Hippocampal formation (tissue), 2 donors: ENCODE measurements at places on chromosomes 1 and 21.

DNA sequence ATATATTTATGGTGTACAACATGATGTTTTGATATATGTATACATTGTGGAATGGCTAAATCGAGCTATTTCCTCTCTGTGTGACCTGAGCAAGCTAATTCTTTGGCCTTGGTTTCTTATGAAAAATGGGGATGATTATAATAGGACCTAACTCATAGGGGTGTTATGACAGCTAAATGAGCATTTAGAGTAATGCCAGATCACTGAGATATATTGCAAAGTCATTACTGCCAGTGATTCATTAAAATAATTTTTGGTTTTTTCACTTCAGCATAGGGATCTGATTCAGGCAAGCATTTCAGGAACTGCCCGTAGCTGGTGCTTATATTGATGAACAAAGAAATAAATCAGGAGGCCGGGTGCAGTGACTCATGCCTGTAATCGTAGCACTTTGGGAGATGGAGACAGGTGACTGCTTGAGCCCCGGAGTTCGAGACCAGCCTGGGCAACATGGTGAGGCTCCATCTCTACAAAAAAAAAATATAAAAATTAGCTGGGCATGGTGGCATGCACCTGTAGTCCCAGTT is 30.7 kb downstream of the DAB1 start:
- DNase-seq = no peak

DNA sequence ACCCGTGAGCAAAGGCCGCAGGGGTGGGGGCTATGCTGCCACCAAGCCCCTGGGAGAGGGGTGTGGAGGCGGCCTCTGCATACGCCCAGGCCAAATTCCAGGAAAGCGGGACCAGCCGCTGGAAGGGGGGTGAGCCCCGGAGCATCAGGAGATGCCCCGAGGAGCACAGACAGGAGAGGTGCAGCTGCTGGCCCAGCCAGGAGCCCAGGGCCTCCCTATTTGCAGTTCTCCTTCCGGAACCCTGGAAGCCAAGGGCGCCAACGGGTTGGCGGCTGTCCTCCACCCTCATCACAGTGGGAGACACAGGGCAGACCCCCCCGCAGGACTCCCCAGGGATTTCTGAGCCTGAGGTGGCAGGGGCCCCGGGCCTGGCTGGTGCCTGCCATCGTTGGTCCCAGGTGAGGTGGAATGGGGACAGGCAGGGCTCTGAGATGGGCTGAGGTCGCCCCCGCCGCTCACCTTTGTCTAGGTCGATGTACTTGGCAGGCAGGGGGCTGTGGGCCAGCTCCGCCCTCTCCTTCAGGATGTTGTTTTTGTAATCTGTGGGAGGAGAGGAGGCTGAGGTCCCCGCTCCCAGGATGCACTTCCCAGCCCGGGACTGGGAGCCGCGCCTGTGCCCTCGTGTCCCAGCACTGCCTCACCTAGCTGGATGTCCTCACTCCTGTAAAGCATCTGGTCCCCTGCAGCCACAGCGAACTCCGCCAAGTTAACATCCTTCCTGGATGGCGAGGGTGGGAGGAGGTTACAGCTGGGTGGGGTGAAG is 4.4 kb upstream of the DVL1 start:
- no peak for DNase-seq

DNA sequence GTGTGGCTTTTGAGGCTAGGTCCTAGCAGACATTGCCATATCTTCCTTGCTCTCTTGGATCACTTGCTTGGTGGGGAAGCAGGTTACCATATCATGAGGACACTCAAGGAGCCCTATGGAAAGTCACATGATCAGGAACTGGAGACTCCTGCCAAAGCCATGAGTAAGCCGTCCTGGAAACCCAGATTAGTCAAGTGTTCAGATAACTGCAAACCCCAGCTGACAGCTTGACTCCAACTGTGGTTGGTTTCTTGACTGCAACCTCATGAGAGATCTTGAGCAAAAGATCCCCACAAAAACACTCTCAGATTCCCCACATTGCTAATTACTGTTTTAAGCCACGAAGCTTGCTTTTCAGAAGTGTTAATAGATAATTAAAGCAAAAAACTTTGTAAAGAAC is 58.6 kb downstream of the CACNA1E start:
- DNase-seq = no peak

GRCh38 chr1:221509575-221510355 is 232.1 kb downstream of the DUSP10 start:
- no peak for DNase-seq

DNA sequence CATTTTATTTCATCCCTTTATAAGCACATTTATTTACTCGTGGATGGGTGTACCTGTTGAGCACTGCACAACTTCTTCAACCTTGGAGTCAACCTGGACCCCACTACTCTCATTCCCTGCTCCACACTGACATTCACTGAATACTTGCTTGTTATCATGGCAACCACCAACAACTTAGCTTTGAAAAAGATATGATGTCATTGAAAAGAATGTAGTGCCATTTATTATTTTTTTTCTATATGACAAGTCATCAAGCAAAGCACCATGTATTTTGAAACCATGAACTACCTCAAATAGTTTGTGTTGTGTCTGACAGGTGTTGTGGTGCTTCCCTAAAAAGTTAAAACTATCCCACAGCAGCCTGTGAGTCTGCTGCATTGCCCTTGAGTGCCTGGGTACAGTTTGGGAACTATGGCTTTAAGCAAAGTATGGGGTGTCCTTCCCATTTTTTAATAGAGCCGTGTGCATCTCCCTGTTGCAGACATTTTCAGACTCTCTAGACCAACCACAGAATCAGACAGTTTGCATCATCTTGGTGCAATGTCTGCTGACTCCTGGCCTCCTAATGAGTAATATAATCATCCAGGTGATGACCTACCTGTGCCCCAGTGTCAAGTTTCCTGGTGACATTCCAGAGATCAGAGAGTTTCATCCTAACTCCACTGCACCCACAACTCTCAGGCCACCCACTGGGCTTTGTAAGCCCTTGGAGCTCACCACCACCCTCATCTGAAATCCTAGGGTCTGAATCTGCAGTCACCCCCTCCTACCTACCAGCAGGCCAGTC is 339.7 kb upstream of the PROX1 start:
- DNase-seq = no peak

DNA sequence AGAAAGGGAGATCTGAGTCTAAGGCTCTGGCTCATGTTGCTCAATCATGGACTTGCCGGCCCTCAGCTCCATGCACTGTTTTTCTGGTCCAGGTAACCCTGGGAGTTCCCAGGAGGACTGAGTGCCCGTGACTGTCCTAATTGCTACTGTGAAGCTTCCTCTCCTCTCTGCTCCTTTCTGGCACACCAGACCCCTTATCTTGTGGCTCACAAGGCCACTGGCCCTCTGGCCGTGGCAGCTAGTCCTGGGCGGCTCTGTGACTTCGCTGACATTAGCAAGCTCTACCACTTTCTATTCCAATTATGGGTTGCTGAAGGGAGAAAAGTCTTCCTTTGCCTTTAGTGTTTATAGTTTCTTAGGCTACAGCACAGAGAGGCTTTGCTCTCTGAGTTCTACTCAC is 380.2 kb downstream of the RWDD3 start:
- DNase-seq = no peak

DNA sequence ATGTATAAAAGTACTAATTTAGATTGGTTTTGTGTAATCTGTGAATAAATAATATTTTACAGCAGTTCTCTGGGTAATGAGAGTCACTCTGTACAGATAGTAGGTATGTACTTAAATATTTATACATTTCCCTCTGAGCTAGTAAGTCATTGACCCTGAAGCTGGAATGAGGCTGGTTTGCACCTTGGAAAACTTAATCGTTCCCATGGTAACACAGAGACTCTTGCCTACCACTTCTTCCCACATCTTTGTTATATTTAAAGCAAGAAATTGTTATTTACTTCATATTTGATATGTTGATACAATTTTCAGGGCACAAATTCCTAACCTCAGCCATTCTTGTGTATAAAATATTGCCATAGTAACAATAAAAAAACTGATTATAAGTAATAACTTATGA is 13.3 kb upstream of the DR1 start:
- no peak for DNase-seq

- DNase-seq = no peak
Observed at GRCh38 chr1:8065369-8065768, 39.3 kb upstream of the ERRFI1 start.

GRCh38 chr1:16233431-16233830 is 3.6 kb downstream of the CPLANE2 start:
- no peak for DNase-seq

- peak; percentile 14 for DNase-seq
Observed at GRCh38 chr1:111516005-111516535, 12.6 kb upstream of the ADORA3 start.

- DNase-seq = no peak
Observed at GRCh38 chr1:50783286-50783685, 176.8 kb downstream of the FAF1 start.
